Thoracic aorta (tissue), 2 donors: ENCODE measurements at places on chromosomes 1 and 21. TPM values are rescaled to one million over a fixed set of nuclear protein-coding genes. Genes with fewer than 3 reads are reported as not detected.

CLCA4 gene
- not detected for total RNA-seq

DNA sequence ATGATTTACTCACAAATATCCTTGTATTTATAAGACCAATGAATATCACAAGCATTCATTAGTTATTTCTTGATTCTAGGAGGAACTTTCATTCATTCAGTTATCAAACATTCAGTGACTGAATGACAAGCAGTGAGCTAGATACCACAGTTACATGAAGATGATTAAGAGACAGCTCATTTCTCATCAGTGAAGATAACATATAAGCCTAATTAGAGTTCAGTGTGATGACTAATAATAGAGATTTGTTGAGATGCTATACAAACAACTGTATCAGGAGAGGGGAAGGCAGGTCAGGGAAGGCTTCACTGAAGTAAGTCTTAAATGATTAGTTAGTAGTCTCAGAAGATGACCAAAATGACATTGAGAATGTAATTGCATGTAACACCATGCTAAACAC, 14.6 kb upstream of the C1orf105 start:
- DNase-seq: no peak

DNA sequence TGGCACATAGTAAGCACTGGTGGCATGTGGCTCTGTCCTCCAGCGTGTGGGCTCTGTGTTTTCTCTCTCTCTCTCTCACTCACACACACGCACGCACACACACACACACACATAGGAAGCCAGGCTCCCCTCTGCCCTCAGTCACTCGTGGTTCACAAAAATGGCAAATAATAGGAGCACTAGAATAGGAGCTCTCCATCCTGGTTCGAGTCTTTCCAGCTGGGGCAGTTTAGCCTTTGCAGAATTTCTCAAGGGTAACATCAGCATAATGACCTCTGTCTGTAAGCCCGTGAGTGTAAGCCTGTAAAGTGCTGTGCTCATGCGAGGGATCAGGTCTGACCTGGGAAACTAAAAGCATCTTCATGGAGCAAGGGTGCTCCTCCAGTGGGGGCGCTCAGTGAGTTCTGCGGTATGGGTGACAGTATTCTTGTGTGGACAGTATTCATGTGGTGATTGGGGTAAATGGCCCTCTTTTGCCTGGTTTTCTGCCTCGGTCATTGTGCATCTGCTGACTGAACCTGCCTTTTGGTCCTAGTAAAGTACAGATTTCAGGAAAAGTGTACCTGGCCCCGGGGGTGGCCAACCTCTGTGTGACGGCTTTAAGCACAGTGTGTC, 842 bp upstream of the ZC3H12A start:
- DNase-seq: no peak

DNA sequence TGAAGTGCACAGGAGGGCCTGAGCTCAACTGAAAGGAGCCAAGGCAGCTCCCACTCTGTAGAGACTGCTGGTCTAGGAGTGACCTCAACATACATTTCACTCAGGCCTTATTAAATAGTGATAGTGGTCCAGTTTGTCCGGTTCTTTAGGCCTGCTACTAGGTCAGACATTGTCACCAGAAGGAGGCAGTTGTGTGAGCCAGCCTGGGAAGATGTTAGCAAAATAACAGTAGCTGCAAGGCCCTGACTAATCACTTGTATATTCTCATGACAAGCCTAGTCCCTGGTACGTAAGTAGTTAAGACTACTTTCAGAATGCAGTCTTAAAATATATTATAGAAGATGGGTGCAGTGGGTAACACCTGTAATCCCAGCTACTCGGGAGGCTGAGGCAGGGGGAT, 264.0 kb upstream of the CAMK1G start:
- no peak for DNase-seq

SPRR2E gene
- not detected for total RNA-seq

DNA sequence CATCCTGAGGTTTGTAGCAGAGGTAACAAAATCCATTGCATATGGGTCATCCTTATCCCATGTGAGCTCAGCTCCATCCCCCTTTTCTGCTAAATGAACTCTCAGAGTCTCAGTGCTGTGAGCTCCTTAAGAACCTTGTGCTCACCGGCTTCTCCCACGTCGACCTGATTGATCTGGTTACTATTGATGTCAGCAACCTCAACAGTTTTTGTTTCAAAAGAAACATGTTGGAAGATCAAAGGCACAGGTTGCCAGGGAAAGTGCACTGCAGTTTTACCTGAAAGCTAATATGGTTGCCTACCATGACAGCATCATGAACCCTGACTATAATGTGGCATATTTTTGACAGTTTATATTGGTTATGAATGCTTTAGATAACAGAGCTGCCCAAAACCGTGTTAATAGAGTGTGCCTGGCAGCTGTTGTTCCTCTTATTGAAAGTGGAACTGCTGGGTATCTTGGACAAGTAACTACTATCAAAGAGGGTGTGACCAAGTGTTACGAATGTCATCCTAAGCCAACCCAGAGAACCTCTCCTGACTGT, 131.4 kb downstream of the HS2ST1 start:
- no peak for DNase-seq

- no peak for DNase-seq
Observed at GRCh38 chr1:22044690-22045420, 7.7 kb upstream of the CDC42 start.

LCE3D gene
- not detected for total RNA-seq

TRIM67 gene
- not detected for total RNA-seq

ESPN gene
- total RNA-seq: not detected

DNA sequence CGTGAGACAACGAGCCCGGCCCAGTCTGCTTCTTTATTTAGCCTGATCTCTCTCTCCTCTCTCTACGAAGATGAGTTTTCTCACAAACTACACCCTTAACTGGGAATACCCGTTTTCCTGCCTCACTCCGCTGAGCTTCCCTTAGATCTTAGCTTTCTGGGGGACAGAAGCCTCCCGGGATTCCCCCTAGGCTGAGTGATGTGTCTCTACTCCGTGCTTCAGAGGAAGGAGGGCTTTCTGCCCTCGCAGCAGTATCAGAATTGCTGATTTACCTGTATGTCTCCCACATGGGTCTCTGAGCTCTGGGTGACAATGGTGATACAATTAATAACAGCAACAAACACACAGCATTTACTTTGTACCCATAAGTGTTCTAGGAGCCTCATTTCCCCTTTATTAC, 1.0 kb downstream of the ZBTB17 start:
- DNase-seq: no peak

DNA sequence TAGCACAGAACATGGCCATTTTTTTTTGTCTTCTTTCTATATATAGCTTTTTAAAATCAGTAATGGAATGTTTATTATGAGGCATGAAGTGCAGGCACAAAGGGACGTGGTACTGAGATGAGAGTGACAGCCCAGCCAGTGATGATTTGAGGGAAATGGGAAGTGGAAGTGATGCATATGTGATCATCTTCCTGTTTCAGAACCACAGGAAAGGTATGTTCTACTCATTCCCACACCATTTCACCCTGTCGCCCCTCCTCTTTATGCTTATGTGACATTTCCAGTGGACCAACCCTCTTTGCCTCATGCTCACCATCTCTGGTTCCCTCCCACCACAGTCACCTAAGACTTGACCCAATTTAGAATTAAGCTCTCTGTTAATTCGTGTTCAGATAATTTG, 24.3 kb downstream of the PTGS2 start:
- no peak for DNase-seq

TEDDM1 gene
- total RNA-seq: not detected

- DNase-seq: no peak
Observed at GRCh38 chr1:245686006-245686405, 531.2 kb downstream of the KIF26B start.

NOC2L gene
- 47.2 TPM for total RNA-seq

HHIPL2 gene
- total RNA-seq: not detected

DNA sequence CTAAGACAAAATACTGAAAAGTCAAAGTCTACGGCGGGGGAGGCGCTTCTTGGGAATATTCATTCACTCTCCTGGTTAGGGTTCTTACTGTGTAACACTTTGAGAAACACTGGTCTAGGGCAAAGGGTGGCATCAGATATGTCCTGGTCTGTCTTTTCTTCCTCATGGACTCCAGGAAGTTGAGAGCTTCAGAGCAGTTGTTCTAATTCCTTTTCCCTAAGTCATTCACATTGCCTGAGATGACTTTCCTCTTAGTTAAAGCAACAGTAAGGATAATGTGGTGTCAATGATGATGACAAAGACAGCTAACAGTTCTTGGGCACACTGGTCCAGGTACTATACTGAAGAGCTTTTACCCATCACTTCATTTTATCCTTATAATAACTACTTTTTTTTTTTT, 27.0 kb downstream of the FGGY start:
- DNase-seq: no peak

GRCh38 chr1:19430121-19431068, 54.9 kb downstream of the CAPZB start:
- DNase-seq: no peak

DNA sequence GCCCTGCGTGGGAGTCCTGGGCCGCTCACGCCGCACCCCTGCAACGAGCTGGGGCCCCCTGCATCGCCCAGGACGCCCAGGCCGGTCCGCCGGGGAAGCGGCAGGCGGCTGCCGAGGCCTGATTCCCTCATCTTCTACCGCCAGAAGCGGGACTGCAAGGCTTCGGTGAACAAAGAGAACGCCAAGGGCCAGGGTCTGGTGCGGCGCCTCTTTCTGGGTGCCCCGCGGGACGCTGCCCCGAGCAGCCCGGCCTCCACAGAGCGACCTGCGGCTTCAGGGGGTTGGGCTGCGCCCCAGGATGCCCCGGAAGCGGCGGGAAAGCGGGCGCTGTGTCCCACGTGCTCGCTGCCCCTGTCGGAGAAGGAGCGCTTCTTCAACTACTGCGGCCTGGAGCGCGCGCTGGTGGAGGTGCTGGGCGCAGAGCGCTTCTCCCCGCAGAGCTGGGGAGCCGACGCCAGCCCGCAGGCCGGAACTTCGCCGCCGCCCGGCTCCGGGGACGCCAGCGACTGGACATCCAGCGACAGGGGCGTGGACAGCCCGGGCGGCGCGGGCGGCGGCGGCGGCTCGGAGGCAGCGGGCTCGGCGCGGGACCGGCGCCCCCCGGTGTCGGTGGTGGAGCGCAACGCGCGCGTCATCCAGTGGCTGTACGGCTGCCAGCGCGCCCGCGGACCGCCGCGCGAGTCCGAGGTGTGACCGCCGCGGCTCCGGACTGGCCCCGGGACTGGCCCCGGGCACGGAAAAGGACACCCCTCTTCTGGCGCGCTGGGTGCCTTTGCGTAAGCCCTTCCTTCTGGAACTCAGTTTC, 2.7 kb downstream of the FAM110D start:
- no peak for DNase-seq

DNA sequence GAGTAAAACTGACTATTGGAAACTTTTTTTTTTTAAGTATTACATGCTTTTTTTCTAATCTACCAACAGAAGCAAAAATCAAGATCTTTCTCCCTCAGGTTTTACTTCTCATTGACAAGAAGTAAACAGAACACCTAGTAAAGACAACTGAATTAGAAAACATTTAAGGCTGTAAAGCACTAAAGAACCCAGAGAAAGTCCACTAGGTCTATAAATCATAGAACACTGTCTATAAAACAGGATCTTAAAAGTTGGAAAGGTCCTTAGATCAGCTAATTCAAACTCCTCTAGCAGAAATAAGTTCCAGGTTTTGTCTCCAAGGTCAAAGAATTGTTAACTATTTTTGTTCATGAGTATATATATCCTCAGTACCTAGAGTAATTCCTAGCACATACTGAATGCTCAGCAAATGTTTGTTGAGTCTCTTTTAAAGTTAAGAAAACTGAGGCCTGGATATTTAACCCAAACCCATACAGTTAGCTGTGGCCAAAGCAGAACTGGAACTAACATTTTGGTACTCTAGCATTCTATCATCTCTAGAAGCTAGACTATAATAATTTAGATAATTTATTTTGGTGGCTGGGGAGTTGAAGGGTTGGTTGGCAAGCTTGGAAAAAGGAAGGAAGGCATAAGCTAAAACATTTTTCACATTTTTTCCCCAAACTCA, 3.0 kb downstream of the EPS15 start:
- DNase-seq: no peak

DNA sequence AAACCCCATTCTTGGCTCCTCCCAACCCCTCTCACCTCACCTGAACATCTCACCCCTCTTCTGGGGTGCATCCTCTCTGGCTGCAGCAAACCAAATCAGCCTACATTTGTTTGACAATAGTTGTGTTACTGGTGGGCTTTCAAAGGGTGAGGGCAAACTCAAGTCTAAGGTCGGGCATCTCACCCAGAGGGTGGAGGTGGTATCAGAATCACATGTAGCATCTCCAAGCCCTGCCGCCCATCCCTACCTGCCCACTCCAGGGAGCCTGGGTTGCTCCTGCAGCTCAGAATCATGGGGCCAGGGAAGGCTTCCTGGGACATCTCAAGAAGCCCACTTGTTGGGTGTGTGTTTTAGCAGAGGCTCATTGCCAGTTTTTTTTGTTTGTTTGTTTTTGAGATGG, 35.8 kb downstream of the PGBD5 start:
- DNase-seq: no peak

GRCh38 chr1:185295091-185295490, 22.0 kb downstream of the IVNS1ABP start:
- DNase-seq: no peak

DNA sequence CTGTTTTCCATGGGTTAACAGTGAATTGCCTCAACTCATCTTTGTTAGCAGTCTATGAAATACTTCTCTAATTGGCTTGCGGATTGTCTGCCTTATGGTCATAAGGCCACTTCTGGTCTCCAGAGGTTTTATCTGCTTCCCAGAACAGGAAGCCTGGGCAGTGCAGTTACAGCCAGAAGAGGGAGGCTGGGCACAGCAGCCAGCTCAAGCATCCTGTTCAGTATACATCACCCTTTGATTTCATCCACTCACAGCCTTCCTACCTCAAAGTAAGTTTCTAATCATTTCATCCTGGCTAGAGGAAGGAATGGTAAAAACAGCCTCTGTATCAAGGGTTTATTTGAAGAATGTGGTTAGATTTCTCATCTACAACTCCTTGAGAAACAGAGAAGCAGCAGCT, 311.5 kb upstream of the DEPDC1 start:
- no peak for DNase-seq

DNA sequence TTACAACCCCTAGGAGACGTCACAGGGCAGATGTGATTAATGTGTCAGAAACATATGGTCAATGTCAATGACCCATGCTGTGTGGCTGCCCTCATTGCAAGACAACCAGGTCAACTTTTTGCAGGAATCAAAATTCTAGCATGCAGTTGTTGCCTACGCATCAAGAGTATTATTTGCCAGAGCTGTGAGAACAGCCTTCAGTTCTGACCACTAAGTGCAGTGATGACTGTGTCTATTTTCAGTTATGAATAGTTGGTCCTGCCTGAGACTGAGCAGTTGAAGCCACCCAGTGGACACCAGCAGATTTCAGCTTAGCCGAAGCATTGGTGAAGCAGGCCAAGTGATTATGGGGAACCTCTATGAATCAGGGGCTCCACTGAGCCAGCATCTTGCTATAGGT, 47.3 kb downstream of the LYPLAL1 start:
- no peak for DNase-seq

GRCh38 chr1:31723828-31724359, 20.1 kb upstream of the COL16A1 start:
- DNase-seq: no peak
